ENCODE measurements at places on chromosomes 7 and 10. TPM values are rescaled to one million over a fixed set of nuclear protein-coding genes. Genes with fewer than 3 reads are reported as not detected.

DNA sequence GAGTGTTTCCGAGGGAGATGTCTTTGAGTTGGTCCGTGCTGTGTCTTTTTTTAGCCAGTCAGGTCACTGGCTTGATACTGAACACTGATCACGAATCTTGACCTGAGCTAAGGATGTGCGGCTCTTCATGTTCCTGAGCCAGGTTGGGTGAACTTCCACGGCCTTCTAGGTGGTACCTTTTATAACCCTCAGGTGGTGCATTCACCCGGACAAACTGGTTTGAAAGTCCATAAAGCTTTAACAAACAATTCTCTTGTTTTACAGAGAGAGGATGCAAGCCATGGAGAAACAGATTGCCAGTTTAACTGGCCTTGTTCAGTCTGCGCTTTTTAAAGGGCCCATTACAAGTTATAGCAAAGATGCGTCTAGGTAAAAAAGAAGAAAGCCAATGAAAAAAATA, 229.5 kb downstream of the ARHGAP21 start:
- H3K4me3 ChIP-seq, result no peak overlapping the region
- no peaks in the 10 kb centered on the region for H3K4me1 ChIP-seq
- no peaks in the 10 kb centered on the region for H3K36me3 ChIP-seq
- no peaks in the 10 kb centered on the region for H3K27me3 ChIP-seq
- DNase-seq, result no peak

- peaks cover 20% of the 10 kb centered on the region for H3K4me1 ChIP-seq
- DNase-seq, result no peak
- no peak overlapping the region for H3K4me3 ChIP-seq
- no peak overlapping the region for H3K27ac ChIP-seq
Measured at GRCh38 chr7:39510864-39511354, 55.3 kb upstream of the YAE1 start.

Gene ARHGEF35
- total RNA-seq, result 2.5 TPM

- H3K4me3 ChIP-seq, result no peak overlapping the region
- no peaks in the 10 kb centered on the region for H3K4me1 ChIP-seq
Measured at GRCh38 chr7:71735961-71736556, 604.1 kb downstream of the GALNT17 start.

DNA sequence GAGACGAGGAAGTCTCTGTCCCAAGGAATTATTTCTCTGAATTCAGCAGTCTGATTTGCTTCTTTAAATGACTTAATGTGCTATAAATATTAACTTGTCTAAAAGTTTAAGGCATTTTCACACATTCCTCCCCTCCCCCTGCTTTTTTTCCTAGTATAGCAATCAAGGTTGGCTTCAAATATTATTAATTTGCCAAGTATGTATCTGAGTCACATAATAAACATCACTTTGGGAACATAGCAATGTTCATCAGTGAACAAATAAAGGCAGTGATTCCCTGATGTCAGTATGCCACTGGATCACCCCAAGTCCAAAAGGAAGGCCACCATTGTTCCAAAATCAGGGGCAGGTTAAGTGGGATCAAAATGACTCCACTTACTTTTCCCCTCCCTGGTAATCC, 40.5 kb downstream of the PDE6C start:
- no peaks in the 10 kb centered on the region for H3K27me3 ChIP-seq
- H3K4me1 ChIP-seq, result no peaks in the 10 kb centered on the region
- H3K4me3 ChIP-seq, result no peak overlapping the region
- peaks cover 2% of the 10 kb centered on the region for H3K36me3 ChIP-seq

Gene SPDYE1
- total RNA-seq, result 0.11 TPM

DNA sequence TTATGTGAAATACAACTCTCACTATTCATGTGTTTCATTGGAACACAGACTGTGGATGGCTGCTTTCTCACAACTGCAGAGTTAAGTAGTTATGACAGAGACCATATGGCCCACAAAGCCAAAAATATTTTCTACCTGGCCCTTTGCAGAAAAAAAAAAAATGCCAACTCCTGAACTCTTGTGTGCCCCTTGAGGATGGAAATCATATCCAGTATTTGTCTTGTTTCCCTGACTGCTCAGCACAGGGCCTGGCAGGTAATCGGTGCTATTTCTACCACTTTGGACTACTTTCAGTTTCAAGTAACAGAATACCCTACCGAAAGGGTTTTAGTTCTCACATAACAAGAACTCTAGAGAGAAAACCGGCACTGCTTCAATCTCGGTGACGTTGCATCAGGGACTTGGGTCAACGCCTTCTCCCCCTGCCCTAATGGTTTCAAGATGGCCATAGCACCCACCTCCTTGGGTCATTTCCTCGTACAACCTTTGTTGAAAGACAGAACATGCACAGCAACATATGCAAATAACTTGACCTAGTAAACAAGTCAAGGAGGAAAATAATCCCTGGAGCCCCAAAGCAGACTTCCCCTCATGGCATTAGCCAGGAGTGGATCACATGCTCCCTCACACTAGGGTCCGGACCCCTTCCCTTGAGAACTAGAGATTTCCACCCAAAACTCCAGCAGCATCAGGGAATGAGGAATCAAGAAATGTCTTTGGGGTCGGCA, 11.8 kb upstream of the GPNMB start:
- peaks cover 6% of the 10 kb centered on the region for H3K27me3 ChIP-seq
- H3K4me1 ChIP-seq, result peaks cover 5% of the 10 kb centered on the region
- H3K27ac ChIP-seq, result no peak overlapping the region
- no peak for DNase-seq
- H3K36me3 ChIP-seq, result no peaks in the 10 kb centered on the region

GRCh38 chr10:69851306-69851705, 49.6 kb downstream of the COL13A1 start:
- H3K4me1 ChIP-seq, result no peaks in the 10 kb centered on the region
- peaks cover 19% of the 10 kb centered on the region for H3K27me3 ChIP-seq
- no peak overlapping the region for H3K27ac ChIP-seq
- no peaks in the 10 kb centered on the region for H3K36me3 ChIP-seq

DNA sequence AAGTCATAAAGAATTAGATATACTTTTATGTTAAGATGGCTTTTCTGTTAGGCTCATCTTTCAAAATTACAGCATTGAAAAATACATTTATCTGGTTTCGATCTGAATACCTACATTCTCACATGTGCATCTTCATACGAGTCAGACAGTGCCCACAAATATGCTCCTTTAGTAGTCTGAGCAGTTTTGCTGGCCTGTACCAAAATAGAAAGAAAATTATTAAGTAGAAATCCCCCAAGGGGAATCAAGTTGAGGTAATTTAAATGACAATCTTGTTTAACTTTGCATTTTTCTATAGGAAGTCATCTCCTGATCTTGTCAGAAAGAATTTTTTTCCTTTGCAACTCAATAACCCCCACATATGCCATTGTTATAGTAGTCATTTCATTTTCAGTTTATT, 287.4 kb upstream of the SEMA3D start:
- no peak overlapping the region for H3K27ac ChIP-seq
- no peaks in the 10 kb centered on the region for H3K36me3 ChIP-seq
- no peaks in the 10 kb centered on the region for H3K27me3 ChIP-seq
- DNase-seq, result no peak
- no peaks in the 10 kb centered on the region for H3K4me1 ChIP-seq
